Urinary bladder (tissue), 4 donors: ENCODE measurements at places on chromosomes 3 and 15.

- no peak for DNase-seq
Observed at GRCh38 chr3:10354361-10355015, 33.6 kb upstream of the SEC13 start.

GRCh38 chr3:120415756-120416155 lies 35.0 kb downstream of the FSTL1 start:
- no peak for DNase-seq

- DNase-seq = peak; percentile 23
Observed at GRCh38 chr3:186307594-186308221, 54.3 kb downstream of the DGKG start.

- DNase-seq = no peak
Observed at GRCh38 chr15:98927022-98927421, 80.6 kb downstream of the PGPEP1L start.

DNA sequence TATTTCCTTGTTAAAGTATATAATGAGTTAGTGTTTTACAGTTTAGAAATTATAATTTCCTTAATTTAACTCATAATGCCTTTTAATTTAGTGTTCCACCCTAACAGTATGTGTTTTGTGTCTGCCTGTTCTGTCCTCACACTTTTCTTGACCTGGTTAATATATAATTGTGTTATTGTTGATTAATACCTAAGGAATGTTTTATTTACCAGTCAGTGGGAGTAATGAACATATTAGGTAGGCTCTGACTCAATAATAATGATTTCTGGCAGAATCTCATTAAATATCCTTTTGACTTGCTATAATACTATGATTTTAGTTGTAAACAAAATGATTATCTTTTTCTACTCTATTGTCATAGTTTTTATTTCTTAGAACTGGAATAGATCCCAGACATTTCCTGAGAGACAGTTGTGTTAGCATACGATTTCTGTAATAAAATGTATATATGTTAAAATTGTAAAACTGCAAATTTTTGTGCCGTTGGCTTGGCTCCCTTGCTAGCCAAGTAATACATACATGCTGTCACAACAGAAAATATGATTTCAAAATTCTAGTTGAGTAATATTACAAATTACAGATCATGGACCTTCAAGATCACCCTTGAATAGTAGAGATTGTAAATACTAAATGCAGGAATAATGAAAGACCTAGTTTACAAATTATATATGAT lies 51.9 kb downstream of the RASA2 start:
- no peak for DNase-seq

GRCh38 chr3:71961891-71962290 lies 176.9 kb upstream of the PROK2 start:
- no peak for DNase-seq

DNA sequence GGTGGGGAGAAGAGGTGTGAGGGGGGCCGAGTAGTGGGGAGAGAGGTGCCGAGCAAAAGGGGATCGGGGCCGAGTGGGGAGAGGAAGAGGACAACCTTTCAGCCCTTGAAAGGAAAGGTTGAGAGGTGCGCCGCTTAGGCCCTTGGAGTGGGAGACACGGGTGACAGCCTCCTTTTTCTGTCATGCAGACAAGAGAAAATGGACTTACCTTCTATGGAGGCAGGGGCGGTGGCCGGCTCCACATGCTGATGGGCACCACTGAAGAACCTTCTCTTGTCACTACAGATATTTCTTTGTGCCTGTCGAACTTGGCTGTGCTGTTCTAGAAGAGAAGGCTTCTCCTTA lies 421 bp downstream of the KLHL18 start:
- no peak for DNase-seq

GRCh38 chr15:36831125-36831903 lies 251.9 kb downstream of the CDIN1 start:
- no peak for DNase-seq

DNA sequence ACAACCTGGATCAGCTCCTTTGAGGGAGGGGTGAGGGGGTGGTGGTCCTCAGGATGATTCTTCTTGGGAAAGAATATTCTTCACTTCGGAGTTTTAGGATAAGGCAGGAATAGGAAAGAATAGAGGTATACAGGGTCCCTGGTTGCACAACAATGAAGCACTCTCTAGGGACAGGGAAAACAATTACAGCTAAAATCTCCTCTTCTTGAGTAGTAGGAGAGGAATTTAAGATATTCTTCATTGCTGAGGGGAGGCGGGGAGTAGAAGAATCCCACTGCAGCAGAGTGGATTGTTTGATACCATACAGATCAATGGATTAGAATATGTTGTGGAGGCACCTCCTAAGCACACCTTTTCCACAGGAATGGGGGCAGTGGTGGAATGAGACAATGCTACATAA lies 20.5 kb downstream of the SLC9C1 start:
- DNase-seq = no peak

GRCh38 chr3:72721683-72722381 lies 126.4 kb downstream of the SHQ1 start:
- DNase-seq = no peak

DNA sequence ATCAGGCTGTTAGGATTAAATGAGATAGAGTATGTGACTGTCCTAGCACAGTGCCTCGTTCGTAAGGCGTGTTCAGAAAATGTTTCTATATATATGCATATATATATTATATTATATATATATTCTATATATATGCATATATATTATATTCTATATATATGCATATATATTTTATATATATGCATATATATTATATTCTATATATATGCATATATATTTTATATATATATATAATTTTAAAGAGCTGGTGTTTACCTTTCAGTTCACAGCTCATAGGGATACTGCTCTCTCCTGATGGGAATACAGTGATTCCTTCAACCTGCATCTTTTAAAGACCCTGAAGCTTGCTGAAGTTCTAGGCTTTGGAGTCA lies 702 bp downstream of the NDUFB4 start:
- DNase-seq = no peak

- DNase-seq = no peak
Observed at GRCh38 chr3:175792245-175792644, 933.1 kb downstream of the NAALADL2 start.

DNA sequence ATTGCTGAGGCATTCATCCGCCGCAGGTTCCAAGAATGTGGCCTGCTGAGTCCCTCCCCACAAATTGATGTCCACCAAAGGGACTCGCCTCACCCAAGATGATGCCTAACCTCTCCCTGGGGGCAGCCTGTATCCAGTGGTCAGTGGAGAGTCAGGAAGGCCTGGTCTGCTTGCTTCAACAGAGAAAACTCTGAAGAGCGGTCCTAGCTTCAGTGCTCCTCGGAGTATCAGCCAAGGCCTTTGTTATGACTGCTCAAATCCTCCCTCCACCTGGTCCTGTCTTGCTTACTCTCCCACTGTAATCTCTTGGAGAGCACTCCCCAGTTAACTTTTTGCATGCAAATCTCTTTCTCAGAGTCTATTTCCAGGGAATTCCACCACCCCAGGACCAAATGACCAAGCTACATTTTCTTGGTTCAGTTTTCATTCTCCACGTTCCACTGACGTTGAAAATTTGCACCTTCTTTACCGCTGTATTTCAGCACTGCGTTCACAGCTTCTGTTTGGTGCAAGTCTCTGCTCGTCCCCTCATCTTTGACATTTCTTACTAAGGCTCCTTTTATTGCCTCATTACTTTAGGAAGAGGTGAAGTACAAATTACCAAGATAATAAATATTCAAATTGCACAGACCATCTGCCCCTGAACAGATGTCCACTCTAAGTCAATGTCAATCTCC lies 22.3 kb downstream of the CMTM7 start:
- DNase-seq = no peak

DNA sequence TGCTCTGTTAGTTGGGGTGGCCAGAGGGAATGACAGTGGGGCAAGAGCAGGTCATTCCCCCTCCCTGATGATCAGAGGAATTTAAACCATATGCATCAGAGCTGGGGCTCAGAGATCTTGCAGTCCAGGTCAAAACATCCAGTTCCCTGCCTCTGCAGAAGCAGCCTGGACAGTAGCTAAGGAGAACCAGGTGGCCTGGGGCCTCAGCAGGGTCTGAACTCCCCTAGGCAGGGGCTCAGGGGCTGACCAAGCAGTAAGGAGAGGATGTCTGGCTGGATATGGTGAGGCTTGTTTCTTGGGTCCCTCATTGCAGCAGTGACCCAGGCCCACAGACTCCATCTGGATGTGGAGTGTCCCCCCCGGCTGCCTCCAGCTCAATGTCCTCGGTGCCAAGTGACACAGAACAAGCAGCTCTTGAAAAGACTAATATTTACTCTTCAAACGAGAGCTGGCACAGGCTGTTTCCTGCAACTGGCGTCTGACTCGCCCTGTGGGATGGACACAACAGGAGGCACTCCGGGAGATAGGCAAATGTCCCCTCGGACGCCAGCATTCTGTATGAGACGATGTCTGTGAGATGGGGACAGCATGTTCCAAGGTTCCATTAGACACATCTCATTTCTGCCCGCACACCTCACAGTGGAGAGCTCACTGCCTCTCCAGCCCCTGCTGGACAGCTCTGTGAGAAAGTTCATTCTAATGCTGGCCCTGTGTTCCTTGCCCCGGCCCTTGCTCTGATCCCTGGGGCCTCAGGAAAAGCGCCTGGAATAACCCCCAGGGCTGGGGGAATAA lies 37.1 kb downstream of the SEC22C start:
- peak; percentile 33 for DNase-seq

- no peak for DNase-seq
Observed at GRCh38 chr3:148078658-148079057, 619.0 kb upstream of the AGTR1 start.

GRCh38 chr3:126446791-126447190 lies 28.9 kb downstream of the ZXDC start:
- DNase-seq = no peak

DNA sequence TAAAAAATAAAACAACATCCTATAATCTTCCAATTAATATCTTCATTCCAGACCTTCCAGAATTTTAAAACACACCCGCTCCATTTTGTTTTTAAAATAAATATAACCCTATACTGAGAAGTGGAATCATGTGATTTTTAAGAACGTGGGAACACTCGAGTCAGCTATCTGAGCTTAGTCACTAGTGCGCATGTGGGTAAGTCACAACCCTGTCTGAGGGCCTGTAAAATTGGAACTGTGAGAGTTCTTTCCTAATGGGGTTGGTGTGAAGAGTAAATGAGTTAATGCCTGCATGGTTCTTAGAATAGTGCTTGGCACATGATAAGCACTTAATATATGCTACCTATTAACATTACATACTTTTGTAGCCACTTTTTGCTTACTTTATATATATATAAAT lies 19.9 kb upstream of the POLR2M start:
- no peak for DNase-seq

DNA sequence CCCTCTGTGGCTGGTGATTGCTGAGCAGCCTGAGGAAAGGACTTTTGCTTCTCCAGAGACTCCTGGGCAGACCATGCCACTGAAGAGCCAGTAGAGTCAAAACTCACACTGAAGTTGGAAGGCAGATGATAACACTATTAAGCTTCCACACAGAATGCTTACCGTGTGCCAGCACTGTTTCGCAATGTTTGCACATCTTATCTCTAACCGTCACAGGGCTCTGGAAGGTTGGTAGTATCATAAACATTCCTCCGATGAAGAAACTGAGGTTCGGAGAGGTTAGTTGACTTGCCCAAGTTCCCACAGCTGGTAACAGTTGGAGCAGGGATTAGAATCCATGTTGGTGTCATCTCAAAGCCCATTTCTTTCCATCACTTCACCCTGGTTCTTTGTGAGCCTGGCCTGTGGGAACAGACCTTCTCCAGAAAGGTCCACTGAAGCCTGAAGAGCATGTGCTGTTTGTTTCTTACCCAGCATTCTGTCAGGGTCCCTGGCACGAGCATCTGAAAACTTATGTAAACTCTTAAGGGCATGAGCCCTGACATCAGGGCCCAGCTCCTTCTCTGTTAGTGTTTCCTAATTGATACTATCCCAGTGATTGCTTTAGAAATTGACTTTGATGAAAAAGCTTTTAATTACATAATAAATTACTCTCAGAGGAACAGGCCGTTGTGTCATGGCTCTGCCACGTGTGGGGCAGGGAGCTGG lies 77.0 kb upstream of the PRR23C start:
- DNase-seq = no peak

GRCh38 chr3:39423436-39423970 lies 17.0 kb downstream of the RPSA start:
- DNase-seq = no peak

DNA sequence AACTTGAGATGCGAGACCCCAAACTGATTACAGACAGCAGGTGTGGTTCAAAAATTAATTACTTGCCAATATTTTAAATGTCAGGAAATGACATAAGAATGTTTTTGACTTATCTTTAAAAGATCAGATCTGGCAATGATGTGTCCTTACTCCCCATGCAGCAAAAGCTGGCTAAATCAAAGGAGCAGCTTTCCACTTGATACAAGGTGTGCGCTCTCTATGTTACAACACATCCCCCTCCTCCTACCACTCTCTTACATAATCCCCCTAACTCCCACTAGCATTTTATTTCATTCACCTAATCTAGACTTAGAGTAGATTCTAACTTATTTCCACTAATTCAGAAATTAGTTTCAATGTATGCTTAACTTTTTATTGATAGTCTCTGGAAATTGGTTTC lies 609.0 kb downstream of the GRM7 start:
- DNase-seq = no peak

DNA sequence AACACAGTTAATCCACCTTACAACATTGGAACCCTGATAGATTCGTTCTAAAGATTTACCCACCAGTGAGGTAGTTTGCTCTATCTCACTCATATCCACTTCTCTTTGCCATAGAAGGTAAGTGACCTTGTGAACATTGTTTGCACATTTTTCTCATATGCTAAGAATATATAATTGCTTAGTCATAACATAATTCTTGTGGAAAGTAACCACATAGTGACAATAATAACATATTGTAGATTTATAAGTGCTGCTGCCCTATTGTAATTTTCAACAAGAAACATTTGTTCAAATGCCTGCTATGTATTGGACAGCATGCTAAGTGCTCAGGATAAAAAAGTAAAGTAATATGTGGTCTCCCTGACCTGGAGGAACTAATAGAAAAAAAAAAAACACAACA lies 554.2 kb upstream of the KCNMB2 start:
- no peak for DNase-seq

DNA sequence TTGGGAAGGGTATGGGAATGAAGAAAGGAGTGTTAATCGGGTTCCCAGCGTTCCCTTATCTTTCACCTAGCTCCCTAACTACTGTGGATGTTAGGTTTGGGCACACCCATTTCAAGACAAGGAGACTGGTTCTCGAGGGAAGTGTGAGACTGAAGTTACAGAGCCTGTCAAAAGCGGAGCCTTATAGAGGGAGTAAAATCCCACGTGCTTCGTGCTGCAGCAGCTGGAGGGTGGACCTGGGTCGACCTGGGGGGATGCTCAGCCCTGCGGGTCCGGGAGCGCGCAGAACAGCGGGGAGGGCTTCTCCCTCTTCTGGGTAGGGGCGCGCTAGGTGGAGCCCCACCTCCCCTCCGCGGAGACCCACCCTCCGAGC lies 314 bp upstream of the TMED3 start:
- peak; percentile 13 for DNase-seq

GRCh38 chr15:77622209-77622933 lies 10.3 kb downstream of the LINGO1 start:
- DNase-seq = no peak
